Lung microvascular endothelial cell (primary cell): ENCODE measurements at places on chromosomes 7 and 10. TPM values are rescaled to one million over a fixed set of nuclear protein-coding genes. Genes with fewer than 3 reads are reported as not detected.

Gene PNLIP
- not detected in 2 replicates for total RNA-seq

Gene GDF2
- not detected in 2 replicates for total RNA-seq

Gene NOBOX
- not detected in 2 replicates for total RNA-seq

Gene ADAM22
- 0.22 and 0.40 TPM in 2 replicates for total RNA-seq

Gene ADCYAP1R1
- under 0.01 TPM in 1 of 2 replicates, not detected in the other for total RNA-seq

Gene OR2AE1
- total RNA-seq = 0.22 TPM in 1 of 2 replicates, not detected in the other

Gene NXPH1
- total RNA-seq = not detected in 2 replicates

Gene RASA4B
- total RNA-seq = 1.4 and 1.7 TPM in 2 replicates

Gene TRIM50
- not detected in 2 replicates for total RNA-seq

Gene FUOM
- total RNA-seq = 13.1 and 18.7 TPM in 2 replicates

Gene BHLHA15
- total RNA-seq = 0.20 and 0.44 TPM in 2 replicates

Gene PNLIPRP2
- total RNA-seq = not detected in 2 replicates

Gene SPDYE3
- not detected in 2 replicates for total RNA-seq

Gene ACSL5
- total RNA-seq = 29.2 and 56.2 TPM in 2 replicates

Gene CREB3L2
- 14.4 and 30.4 TPM in 2 replicates for total RNA-seq

Gene NEURL1
- not detected in 2 replicates for total RNA-seq

Gene VPS26A
- 24.6 and 29.0 TPM in 2 replicates for total RNA-seq

Gene DDX50
- 28.1 and 31.7 TPM in 2 replicates for total RNA-seq

Gene VIM
- total RNA-seq = 2,898 and 3,955 TPM in 2 replicates

Gene CYP2C8
- under 0.01 TPM in 1 of 2 replicates, not detected in the other for total RNA-seq
